ENCODE measurements at places on chromosomes 6 and 20.

- no peak for DNase-seq
Measured at GRCh38 chr6:44002067-44002592, 125.1 kb downstream of the MRPL14 start.

GRCh38 chr20:59938221-59938620 is 1.9 kb downstream of the PPP1R3D start:
- DNase-seq, result no peak

DNA sequence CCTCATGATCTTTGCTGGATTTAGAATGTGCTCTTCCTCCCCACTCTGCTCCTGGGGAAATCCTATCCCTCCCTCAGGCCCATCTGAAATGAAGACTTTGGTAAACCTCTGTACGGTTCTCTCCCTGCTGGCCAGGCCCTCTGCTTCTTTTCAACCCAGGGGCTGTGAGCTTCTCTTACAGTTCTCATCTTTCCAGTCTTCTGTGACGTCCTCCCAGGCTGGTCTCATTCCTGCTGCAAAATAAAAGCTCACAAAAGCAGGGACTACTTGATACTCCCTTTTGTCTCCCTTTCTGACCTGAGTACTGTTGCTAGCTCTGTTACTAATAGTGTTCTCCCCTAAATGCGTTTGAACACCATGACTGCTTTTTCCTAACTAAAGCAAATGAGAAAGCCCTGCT is 46.3 kb downstream of the UNC5CL start:
- DNase-seq, result no peak

GRCh38 chr6:13457577-13457976 is 29.8 kb downstream of the GFOD1 start:
- DNase-seq, result no peak

DNA sequence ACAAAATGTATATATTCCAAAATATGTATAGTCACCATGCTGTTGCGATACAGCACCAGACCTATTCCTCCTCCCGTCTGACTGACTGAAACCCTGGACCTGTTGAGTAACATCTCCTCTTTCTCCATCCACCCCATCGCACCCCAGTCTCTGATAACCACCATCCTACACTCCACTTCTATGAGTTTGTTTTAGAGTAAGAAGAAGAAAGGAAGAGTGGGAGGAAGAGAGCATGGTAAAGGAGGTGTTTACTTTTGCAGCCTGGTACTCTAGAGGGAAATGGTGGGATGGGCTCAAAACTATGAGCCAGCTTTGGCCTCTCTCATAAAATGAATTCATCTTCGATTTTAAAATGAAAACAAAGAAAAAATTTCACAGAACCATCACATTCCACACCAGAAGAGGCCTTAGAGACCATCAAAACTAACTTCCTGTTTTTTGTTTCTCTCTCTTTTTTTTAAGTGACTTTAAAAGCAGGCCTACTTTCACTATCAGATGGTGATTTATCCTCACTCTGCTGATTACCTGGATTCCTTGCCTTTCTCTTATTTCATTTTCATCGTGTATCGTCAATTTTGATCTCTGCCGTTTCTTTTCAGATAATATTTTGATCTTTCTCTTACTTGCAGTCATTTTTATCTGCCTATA is 16.8 kb upstream of the FUCA2 start:
- no peak for DNase-seq

DNA sequence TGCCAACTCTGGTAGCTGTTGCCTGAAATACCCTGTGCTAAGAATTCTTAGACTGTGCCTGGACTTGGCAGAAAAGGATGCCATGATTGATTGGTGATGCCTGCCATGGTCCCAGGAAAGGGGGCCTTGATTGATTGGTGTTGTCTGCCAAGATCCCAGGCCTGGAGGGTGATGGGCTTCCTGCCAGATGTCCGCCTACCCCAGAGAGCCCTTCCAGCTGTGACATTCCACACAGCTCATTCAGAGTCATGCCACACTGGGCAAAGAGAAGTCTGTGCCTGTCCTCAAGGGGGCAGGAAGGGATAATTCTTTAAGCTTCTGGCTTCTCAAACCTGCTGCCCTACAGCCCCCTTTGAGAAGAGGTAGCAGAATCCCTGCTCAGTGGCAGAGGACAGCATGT is 24.6 kb downstream of the RIMS4 start:
- DNase-seq, result no peak

GRCh38 chr20:1623501-1624205 is 3.8 kb upstream of the SIRPB1 start:
- DNase-seq, result no peak
